Mesothelial cell of epicardium (in vitro differentiated cells): ENCODE measurements at places on chromosomes 2 and 18. TPM values are rescaled to one million over a fixed set of nuclear protein-coding genes. Genes with fewer than 3 reads are reported as not detected.

DNA sequence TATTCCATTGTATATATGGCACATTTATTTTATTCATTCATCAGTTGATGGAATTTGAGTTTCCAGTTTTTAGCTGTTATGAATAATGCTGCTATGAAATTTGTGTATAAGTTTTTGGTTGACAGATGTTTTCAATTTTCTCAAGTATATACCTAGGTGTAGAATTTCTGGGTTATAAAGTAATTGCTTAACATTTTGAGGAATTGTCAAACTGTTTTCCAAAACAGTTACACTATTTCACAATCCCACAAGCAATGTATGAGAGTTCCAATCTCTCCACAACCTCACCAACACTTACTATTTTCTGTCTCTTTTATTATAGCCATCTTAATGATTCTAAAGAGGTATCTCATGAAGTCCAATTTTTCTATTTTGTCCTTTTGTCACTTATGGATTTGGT is 12.5 kb upstream of the WDSUB1 start:
- no peak for DNase-seq

- DNase-seq, result no peak
Observed at GRCh38 chr2:241154915-241155314, 4.6 kb downstream of the PPP1R7 start.

OSR1 gene
- 23.4 to 27.8 TPM (median 26.0 TPM) in 3 replicates for total RNA-seq

DSC3 gene
- 29.1 to 32.6 TPM (median 30.9 TPM) in 3 replicates for total RNA-seq

DNA sequence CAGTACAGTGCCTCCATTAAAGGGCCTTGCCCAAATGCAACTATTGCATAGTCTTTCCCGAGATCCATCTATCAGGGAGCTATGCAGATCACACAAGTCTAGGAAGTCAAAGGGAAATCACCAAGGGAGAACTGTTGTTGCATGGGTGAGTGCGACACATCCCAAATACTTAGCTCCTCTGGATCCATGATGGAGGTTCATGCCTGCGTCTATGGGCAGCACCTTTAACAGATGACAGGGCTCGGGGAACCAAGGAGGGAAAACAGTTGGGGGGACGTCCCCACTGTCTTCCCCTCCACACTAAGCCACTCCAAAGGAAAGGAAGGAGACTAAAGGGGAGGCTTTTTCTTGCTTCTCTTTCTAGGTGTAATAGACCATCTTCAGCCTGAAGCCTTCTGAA is 552.8 kb upstream of the PKDCC start:
- DNase-seq, result no peak

- no peak for DNase-seq
Observed at GRCh38 chr2:229821316-229821715, 100.5 kb downstream of the TRIP12 start.

IL36A gene
- not detected in 3 replicates for total RNA-seq
